ENCODE measurements at places on chromosomes 1 and 21.

DNA sequence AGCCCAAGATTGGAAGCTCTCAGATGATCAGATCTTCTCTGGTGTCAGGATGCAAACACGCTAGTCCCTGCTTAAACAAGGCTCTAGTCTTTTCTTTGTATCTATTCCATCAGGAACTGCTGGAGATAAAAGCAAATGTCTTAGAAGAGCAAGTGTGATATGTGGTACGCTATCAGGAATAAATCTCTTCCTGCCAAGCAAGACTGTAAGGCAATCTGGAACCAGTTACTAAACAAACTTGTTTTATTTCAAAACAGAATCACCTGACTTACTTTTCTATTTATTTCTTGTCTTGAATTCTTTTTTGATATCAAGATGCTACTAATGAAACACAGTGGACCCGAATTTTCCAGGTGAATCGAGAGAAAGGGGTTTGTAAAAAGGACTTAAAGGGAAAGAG lies 139.9 kb upstream of the ZNF644 start:
- no peak for DNase-seq

DNA sequence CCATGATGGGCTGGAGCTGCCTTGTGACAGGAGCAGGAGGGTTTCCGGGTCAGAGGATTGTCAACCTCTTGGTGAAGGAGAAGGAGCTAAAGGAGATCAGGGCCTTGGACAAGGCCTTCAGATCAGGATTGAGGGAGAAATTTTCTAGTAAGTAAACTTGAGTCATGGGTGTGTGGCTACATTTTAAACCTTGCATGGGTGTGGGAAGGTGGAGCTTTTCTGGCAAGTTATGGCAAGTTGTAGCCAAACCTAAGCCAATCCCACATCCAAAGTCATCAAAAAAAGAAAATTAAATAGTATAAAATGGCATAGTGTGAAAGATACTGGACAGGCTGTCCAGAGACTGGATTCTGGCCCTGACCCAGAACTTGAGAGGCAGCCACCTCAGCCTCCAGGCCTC lies 39.8 kb upstream of the HSD3B1 start:
- DNase-seq = no peak

DNA sequence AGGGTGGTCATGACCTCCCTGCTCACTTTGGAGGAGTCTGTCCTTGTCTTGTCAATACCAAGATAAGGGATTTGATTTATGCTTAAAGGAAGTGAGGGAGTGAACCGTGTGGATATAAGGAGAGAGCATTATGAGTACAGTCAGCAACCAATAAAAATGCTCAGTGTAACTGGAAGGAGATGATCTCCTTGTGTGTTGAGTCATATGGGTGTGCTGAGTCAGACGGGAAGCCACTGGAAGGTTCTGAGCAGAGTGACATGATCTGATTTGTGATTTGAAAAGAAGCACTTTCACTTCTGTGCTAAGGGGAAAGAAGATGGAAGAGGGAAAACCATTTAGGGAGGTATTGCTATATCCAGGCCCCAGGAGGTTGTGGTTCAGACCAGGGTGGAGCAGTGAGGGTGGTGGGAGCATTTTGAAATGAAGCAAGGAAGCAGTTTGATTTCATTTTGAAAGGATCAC lies 2.5 kb upstream of the BCL10 start:
- DNase-seq = no peak

GRCh38 chr1:154621875-154622274 lies 13.9 kb upstream of the ADAR start:
- DNase-seq = no peak

- no peak for DNase-seq
Observed at GRCh38 chr1:28966617-28967016, 52.2 kb downstream of the EPB41 start.

GRCh38 chr1:232328486-232329102 lies 301.3 kb downstream of the SIPA1L2 start:
- no peak for DNase-seq

GRCh38 chr1:210239349-210240111 lies 6.9 kb downstream of the SERTAD4 start:
- no peak for DNase-seq

DNA sequence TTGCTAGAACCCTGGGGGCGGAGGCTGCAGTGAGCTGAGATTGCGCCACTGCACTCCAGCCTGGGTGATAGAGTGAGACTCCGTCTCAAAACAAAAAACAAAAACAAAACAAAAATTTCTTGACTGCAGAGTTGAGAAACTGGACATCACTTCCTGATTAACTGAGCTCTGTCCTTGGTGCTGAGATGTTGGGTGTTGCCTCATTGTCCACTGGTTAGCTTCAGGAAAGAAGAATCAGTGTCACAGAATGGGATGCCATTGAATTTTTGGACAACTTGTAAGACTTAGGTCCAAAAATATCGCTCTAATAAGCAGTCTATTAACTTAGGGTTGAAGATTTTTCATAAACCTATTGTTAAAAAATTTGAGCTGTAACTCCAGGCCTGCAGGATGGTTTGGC lies 23.8 kb upstream of the KCNA10 start:
- no peak for DNase-seq

- DNase-seq = no peak
Observed at GRCh38 chr1:236039740-236040685, 24.9 kb downstream of the NID1 start.

DNA sequence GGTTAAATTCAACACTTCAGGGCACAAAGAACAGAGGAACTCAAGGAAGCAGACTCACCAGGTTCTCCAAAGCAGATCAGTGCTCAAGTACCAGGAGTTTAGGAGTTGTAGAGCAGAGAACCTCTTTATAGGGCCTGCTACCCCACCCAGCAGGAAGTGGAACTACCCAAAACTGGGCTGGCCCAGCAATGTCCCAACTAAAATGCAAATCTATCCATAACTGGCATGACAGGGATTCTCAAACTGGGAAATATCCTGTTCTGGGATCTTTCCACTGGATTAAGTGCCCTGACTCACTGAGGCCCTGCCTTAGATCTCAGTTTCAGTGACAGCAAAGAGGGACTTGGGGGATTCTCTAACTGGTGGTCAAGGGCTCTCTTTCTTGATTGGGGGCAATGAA lies at the start of gene SPRR2E:
TSS of gene SPRR2E (minus strand) at position 101 of the 400 bp plus-strand sequence. CDS start 775 bp downstream, outside the sequence.
- no peak for DNase-seq

- DNase-seq = no peak
Observed at GRCh38 chr1:229600229-229600628, 25.7 kb downstream of the TAF5L start.

DNA sequence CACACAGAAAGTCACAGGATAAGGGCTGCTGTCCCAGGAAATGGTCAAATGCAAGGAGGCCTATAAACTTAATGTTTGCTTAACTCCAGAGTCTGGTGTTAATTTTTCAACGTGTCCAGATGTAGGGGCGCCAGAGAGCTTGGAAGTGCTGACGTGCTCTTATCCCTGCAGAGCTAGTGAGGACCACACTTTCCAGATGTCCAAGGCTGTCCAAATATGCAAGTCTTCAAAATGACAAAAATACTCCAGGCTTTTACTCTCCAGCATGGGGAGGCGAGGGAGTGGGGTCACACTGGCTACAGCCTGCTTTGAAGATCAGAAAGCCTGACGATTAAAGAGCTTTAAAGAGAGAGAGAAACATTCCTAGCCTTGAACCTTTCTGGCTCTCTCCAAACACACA lies 57.6 kb downstream of the ABCA4 start:
- no peak for DNase-seq

DNA sequence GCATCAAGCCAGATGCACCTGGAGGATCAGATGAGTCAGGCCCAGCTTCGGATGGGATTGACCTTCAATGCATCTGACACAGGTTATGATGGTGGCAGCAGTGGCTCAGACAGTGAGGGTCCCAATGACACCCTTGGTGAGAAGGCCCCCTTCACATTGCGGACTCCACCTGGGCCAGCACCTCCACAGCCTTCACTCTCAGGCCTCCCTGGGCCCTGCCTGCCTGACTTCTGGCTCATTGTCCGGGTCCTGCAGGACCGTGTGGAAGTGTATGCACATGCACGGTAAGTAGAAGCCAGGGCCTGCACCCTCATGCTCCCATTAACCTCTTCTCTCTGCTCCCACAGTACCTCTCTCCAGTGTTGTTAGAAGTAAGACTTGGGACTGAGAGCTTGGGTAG lies 20.8 kb downstream of the HYI start:
- no peak for DNase-seq

GRCh38 chr1:12173631-12174121 lies 6.9 kb downstream of the TNFRSF1B start:
- DNase-seq = no peak

- DNase-seq = no peak
Observed at GRCh38 chr1:220690140-220691052, at the start of gene C1orf115. C1orf115 (plus strand) TSS chr1:220690363; CDS start chr1:220690403, 40 bp downstream.

DNA sequence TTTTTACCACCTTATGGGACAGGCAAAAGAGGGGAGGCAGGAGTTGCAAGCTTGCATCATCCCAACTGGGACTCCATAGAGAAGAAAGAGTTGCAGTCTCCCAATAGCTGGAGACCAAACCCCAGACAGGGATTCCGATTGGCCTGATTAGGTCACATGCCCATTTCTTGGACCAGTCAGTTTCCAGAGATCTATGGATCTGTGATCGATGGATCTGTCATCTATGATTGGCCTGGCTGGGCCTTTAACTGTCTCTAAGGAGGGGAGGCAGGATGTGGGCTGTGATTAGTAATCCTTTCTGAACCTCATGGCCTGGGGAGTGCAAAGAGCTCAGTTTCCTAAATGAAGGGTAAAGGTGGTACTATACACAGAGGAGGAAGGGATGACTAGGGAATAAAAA lies 252.1 kb downstream of the MATN1 start:
- no peak for DNase-seq

GRCh38 chr1:207306603-207307002 lies 14.9 kb upstream of the CD55 start:
- DNase-seq = no peak

DNA sequence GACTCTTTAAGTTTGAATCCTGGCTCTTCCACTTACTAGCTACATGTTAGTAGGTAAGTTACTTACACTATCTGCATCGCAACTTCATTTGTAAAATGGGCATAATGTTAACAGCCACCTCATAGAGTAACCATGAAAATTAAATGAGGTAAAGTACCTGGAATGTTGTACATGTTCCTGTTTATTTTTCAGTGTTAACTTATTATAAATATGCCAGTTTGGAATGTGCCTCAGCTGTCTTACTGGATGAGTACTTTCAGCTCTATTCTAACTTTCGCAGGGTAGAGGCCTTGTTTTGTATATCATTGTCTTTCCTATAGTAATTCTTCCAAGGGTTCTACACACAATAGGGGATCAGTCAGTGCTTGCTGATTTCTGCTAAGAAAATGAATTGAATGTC lies 167.4 kb downstream of the DUSP10 start:
- DNase-seq = no peak

GRCh38 chr1:183180634-183181056 lies 5.4 kb upstream of the LAMC2 start:
- DNase-seq = no peak

- no peak for DNase-seq
Observed at GRCh38 chr1:18900303-18900841, 2.0 kb downstream of the ALDH4A1 start.

- no peak for DNase-seq
Observed at GRCh38 chr1:912740-913301, 10.9 kb upstream of the SAMD11 start.

DNA sequence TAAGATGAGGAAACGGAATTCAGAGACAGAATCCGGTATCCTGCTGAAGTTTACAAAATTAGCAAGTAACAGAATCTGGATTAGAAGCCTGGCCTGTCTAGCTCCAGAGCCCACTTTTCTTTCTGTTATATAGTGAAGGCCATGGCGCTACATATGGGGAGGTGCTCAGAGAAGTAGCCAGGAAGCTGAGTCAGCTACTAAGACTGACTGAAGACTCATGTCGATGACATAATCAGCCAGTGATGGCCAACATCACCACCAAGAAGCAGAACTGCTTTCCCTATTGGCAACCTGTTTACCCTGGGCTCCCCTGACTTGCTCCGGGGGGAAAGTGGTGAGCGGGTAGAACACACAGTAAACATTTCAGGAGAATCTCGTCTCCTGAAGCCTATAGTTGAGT lies 18.8 kb downstream of the LRRC52 start:
- DNase-seq = no peak

DNA sequence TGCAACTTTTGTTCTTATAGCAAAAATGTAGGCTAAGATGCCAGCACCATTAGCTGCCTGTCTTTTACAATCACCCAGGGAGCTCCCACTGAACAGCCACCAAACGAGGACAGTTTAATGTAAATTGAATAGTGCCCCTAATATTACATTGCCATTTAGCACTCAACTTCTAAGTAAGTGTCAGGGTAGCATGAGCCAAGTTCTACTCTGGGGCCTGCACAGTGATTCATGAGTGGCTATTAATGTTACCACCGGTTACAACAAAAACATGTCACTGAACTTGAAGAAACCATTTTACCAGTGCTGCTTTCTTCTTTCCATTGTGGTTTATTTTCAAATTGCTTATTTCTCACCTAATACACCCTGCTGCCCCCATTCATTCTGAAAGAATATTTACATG lies 295.6 kb upstream of the RRP15 start:
- DNase-seq = no peak

DNA sequence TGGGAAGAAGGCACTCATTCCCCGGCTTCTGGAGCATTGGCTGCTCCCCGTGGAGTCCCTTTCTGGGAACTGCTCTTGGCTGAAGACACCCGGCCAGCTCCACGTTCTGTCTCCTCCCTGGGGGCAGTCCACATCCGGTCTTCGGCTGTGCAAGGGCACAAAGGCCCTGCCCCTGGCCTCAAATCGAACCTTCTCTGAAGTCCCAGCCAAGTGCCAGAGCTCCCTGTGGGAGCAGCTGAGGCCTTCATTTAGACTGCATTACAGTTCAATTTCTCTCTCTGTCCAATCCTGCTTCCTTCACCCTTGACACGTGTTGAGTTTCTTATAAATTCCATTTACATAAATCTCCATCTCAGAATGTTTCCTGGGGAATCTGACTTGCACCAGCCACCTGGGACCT lies 132.9 kb upstream of the POU3F1 start:
- no peak for DNase-seq

DNA sequence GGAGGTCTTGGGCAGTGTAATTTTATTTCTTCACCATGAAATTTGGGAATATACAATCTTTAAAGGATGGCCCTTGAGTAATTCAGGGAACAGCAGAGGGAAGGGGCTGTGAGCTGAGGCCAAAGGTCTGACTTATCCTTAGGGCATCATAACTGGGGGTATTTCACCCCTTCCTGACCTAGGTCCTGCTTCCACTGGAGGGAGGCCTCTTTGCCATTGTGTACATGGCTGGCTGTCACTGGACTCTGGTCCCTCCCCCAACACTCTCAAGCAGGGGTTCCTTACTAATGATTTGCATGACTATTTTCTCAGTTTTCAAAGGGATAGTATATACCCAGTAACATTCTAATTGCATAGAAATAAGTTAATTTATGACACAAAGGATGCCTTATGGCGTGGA lies 7.2 kb upstream of the PSRC1 start:
- no peak for DNase-seq

- no peak for DNase-seq
Observed at GRCh38 chr1:116008656-116009390, 32.5 kb downstream of the SLC22A15 start.

- DNase-seq = no peak
Observed at GRCh38 chr1:85228972-85229371, 28.2 kb upstream of the SYDE2 start.

GRCh38 chr1:58395355-58395754 lies 151.2 kb downstream of the OMA1 start:
- DNase-seq = no peak

- DNase-seq = no peak
Observed at GRCh38 chr1:180084867-180085266, 69.8 kb upstream of the QSOX1 start.
